COR-L47 (cell line): ENCODE measurements at places on chromosomes 11 and 22.

DNA sequence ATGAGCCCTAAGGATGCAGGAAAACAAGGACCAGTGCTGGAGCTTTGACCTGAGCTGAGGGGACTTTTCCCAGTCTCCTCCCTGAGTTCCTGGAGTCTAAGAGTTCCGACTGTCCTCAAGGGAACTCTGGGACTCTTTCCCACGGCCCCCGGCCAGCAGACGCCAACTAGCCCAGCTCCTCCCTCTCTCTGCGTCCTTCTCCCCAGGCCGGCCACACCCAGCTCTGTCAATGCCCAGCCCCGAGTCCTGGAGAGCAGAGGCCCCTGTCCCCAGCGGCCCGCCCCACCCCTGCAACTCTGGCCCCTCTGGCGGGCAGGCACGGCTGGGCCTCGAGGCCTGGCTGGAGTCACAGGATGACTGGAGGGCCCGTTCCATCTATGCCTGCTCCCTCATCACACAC is 29.8 kb downstream of the NECTIN1 start:
- no peak for DNase-seq

- DNase-seq, result peak; percentile 26
Observed at GRCh38 chr11:45045683-45046471, 95.2 kb upstream of the TP53I11 start.

GRCh38 chr11:3186166-3186953 is 21.2 kb upstream of the OSBPL5 start:
- no peak for DNase-seq

- no peak for DNase-seq
Observed at GRCh38 chr11:15864026-15864805, 492.1 kb downstream of the SOX6 start.
